Suppressor macrophage (primary cell): ENCODE measurements at places on chromosomes 16 and 17.

GRCh38 chr17:68993112-68993511, 37.9 kb upstream of the ABCA8 start:
- no peak for DNase-seq

DNA sequence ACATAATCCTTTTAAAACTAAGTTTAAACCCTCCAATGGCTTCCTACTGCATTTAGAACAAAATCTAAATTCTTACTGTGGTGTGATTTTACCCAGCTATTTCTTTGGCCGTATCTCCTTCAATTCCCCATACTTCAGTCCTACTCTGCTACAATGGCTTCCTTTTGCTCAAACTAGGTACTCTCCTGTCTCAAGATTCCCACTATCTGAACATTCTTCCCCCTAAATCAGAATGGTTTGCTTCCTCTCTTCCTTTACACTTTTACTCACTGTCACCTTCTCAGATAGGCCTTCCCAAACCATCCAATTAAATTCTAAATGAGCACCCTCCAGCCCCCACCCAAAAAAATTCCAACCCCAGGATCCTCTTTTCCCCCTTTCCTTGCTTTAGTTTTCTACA, 109.2 kb downstream of the BRIP1 start:
- DNase-seq, result no peak

DNA sequence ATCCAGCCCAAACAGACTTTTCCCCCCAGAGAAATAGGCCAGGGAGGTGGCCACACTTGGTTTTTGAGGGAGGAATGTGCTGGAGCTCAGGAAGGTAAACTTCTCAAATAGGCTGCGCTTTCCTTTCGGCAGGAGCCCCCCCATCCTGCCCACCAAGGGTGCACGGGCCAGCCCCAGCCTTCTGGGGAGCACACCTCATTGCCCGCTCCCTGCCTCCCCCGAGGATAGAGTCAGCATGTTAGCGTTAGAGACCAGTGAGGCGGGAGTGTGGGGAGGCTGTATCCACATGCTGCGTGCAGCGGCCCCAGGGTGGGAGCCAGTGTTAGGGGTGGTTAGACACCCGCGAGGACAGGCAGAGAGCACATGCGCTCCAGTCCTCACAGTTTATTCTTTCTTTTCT, 42.3 kb downstream of the PIPOX start:
- DNase-seq, result no peak

- DNase-seq, result no peak
Measured at GRCh38 chr17:17782523-17783115, 54.2 kb downstream of the SREBF1 start.

DNA sequence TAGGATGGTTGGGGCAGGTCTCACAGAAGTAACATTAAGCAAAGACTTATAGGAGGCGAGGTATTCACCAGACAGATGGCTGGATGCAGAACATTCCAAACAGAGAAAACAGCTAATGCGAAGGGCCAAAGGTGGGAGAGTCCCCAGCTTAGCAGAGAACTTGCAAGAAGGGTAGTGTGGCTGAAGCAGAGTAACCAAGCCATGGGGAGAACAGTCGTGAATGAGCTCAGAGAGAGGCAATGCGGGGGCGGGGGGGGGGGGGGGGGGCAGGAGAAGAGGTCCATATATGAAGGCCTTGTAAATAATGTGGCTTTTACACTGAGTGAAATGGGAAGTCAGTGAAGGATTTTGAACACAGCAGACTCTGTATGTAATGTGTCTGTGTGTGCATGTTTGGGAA, 81.3 kb downstream of the SMG6 start:
- DNase-seq, result no peak

GRCh38 chr16:11915644-11916523, at the start of gene GSPT1:
Gene GSPT1, minus strand, starts transcription at chr16:11915956. Its CDS starts 236 bp downstream, at chr16:11915720.
- DNase-seq, result peak; percentile 100

GRCh38 chr17:42456223-42457106, 2.2 kb upstream of the ATP6V0A1 start:
- peak; percentile 89 for DNase-seq

GRCh38 chr17:28737770-28738679, 5.8 kb upstream of the TRAF4 start:
- no peak for DNase-seq

- peak; percentile 85 for DNase-seq
Measured at GRCh38 chr16:31201582-31202413, 762 bp downstream of the PYCARD start.
